Activated T-helper 9 cell treated with anti-CD3 and anti-CD28 coated beads, Interleukin-2, amount 50 U/mL, for 16 hours (primary cell): ENCODE measurements at places on chromosomes 4 and X.

- no peak for DNase-seq
These were observed 365.7 kb downstream of the PPP3CA start for GRCh38 chr4:100981447-100982204.

GRCh38 chr4:6916587-6917460, 7.2 kb downstream of the TBC1D14 start:
- peak; percentile 46 for DNase-seq

GRCh38 chr4:19195696-19196095, 1056.0 kb upstream of the SLIT2 start:
- DNase-seq: no peak

GRCh38 chr4:174352061-174352819, 68.5 kb downstream of the CEP44 start:
- DNase-seq: no peak

GRCh38 chr4:122798101-122798500, 28.5 kb upstream of the FGF2 start:
- no peak for DNase-seq

- no peak for DNase-seq
These were observed 8.2 kb downstream of the ABLIM2 start for GRCh38 chr4:8150152-8151090.

GRCh38 chr4:105145903-105146275, 787 bp upstream of the TET2 start:
- peak; percentile 34 for DNase-seq

DNA sequence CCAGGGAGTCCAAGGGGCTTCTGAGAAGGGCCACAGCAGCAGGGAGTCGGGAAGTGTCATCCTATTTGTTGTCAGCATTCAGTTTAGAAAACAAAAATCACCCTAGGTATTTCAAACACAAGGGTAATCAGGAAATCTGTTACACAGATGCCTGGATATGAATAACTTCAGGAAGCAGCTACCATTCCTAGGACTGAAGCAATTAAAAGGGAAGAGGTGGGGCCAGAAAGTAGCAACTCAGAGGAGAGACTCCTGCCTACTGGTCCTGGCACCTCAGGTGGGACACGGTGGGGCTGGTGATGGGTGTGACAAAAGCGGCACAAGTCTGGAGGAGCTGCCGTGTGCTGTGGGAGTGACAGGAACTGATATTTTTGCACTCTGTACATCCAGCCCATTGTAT, 107.9 kb downstream of the PDGFRA start:
- no peak for DNase-seq

DNA sequence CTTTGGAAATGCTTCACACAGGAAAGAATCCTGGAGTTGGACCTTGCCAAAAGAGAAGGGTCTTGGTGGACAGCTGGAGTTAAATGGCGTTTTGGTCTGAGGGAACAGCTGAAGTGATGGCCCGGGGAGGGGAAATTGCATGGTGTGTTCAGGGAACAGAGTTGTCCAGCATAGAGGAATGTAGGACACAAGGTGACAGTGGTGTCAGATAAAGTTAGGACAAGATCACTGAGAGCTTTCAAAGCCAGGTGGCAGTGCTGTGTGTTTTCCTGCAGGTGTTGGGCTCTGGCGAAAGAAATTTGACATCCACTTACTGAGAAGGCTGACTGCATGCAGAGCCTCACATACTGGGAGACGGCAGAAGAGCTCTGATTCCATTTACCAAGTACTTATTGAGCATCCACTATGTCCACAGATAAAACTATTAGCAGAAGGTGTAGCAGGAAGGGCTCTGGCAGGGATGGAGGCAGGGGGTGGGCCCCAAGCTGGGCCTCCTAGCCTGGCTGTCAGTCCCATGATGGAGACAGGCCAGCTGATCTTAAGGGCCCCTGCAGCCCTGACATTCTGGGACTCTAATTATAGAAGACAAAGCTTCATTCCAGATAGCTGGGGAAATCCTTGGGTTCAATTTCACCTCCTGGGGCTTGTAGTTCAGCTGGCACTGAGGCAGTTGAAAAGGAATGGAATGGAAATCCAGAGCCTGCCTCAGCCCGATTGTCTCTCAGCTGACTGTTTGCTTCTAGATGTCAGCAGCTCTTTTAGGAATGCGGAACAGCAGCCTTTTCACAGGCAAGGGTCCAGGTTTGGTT, 150.2 kb upstream of the MAMLD1 start:
- no peak for DNase-seq

- DNase-seq: no peak
These were observed 11.5 kb downstream of the DCLK2 start for GRCh38 chr4:150089732-150090131.

DNA sequence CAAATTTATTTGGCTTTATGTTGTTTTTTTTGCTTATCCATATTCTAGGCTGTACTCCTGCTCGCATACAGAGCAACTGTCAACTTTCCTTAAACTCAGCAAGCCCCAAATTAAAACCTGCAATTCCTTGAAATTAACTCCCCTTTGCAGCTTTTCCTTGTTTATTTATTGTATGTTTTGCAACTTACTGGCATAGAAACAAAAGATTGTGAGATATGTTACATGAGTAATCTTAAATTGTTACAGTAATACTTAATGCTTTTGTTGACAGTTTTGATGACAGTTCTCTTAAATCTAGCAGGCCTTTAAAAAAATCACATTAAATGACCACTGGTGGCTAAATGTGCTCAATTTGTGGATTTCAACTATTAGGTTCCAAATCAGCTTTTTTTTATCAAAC, 4.5 kb downstream of the DDX3X start:
- DNase-seq: no peak

- no peak for DNase-seq
These were observed 125.5 kb upstream of the NRK start for GRCh38 chrX:105696870-105697269.

GRCh38 chrX:105117621-105118020, 102.9 kb downstream of the TEX13A start:
- DNase-seq: no peak

- no peak for DNase-seq
These were observed 9.4 kb downstream of the TASL start for GRCh38 chrX:30568136-30568535.

DNA sequence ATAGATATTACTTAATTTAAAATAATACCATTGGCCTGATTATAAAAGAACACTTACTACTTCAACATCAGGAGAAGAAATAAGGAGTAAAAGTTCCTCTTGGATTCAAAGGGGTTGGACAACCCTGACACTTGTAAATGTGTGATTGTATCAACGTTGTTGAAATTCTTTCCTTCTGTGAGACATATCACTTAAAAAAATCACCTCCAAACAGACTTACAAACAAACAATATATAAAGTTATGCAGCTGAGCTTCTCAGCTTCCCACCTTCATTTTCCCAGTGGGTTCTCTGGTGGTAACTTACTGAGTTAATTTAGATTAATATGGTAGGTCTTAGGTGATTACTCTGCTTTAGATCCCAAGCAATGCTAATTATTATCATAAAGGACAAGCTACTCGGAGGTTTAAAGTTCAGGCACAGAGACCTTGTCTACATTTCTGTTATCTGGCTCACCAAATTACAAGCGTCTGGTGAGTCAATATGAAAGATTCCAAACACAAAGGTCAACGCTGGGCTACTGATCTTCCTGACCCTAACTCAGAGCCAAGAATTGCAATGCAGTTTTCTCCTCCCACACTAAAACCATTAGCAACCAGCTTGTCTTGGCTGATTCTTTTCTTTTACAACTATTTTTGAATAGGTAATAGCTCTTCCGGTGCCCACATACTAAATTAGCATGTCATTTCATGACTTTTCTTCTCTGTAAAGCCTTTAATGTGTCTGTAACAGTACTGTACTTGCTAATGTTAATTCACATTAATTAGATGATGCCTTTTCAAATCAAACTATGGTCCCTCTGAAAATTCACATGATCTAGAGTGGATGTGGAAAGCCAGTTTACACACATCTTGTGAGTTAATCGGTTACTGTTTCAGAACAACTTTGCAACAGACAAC, 157.6 kb downstream of the RASL11B start:
- no peak for DNase-seq

- DNase-seq: no peak
These were observed 238.7 kb downstream of the DHRSX start for GRCh38 chrX:2261831-2262667.

GRCh38 chrX:103817502-103817901, 14.6 kb downstream of the RAB9B start:
- no peak for DNase-seq

- DNase-seq: no peak
These were observed 150.8 kb downstream of the RBMX2 start for GRCh38 chrX:130552444-130553073.

DNA sequence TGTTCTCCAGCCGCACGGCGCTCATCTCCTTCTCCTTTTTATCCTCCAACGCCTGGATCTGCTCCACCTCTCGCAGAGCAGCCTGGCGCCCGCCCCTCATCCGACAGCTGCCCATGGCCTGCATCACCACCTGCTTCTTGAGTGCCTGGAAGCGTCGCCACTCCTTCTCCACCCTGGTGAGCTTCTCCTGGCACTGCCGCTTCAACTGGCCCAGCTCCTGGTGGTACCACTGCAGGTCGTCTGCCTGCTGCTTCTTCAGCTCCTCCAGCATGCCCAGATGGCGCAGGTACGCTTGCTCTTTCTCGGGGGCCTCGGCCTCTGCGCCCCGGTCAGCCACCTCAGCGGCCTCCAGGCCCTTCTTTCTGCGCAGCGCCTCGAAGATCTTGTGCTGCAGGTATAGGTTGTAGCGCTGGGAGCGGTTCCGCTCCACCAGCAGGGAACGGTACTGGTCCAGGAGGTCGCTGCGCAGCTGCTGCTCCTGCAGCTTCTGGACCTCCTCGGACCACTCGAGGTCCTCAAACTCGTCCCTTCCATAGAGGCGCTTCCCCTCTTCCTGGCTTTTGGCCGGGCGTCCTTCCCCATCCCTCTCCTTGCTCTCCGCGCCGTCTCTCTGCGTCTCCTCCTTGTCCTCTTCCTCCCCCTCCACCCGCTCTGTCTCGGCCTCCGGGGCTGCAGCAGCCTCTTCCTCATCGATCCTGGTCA, 1.2 kb upstream of the TADA2B start:
- DNase-seq: no peak

DNA sequence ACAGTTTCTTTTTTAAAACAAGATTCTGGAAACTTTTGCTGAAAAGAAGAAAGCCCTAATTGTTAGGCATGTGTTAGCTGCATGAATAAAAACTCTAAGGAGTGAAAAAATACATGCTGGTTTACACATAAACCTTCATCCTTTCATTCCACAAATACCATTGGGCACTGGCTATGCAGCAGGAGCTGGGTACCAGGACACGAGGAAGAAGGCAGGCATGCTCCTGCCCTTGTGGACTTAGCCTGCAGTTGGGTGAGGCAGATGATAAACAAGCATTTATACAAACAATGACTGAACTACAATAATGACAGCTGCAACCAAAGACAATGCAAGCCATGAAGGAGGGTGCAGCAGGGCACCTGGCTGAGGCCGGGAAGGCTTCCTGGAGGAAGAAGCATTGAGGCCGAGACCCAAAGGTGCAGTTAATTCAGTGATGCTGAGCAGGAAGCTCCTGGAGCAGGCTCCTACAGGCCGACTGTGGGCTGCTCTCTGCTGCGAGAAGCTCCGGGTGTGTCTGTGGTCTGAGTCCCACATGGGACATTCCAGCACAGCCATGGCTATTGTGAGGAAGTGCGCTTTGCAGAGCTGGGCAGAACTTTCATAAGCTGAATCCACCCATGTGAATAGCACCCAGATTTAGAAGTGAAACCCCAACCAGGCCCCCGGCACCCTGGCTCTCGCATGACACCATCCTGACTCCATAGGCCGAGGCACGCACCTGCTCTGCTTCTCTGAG, 44.0 kb upstream of the MXD4 start:
- no peak for DNase-seq

- DNase-seq: no peak
These were observed 24.9 kb downstream of the CLDN34 start for GRCh38 chrX:9992061-9992460.

- no peak for DNase-seq
These were observed 128.1 kb downstream of the PTTG2 start for GRCh38 chr4:38088321-38088720.

- no peak for DNase-seq
These were observed 29.8 kb downstream of the YY2 start for GRCh38 chrX:21885568-21885967.

GRCh38 chr4:168565130-168565529, 68.3 kb downstream of the PALLD start:
- DNase-seq: no peak

- no peak for DNase-seq
These were observed 949.0 kb downstream of the C4orf33 start for GRCh38 chr4:130044788-130045531.

GRCh38 chrX:20029728-20030127, 38.9 kb upstream of the BCLAF3 start:
- DNase-seq: no peak

DNA sequence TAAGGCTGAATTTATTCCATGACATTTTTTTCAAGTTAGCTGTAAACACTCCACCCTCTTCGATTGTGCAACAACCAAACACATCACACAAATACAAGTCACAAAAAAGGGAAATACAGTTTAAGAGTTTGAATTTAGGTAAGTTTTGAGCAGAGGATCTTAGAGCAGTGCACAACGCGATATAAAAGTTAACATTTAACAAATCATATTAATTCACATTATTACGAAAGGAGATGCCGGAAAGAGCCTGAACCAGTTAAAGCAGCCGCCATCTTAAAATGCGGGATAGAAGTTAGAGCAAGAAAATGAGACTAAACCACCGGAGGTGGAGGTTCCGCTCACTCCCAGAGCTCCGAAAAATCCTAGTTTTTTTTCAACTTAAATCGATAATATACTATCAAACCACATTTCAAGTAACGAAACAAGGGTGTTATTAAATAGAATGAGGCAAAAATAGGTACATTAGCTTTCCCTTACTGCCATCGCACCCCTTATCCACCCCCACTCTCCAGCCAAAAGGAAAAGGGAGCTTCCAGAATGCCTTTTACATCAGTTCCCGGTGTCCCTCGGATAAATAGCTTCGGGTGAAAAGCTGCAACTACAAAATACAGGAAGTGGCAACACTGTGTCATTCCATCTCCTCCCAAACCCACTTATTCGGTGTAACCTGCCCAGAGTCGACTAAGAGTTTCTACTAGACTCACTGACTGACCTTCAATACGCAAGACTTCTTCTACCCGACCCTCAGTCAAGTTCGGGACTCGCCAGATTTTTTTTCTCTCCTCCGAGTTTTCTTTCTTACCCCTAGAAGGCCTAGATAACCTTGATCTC, 1.9 kb downstream of the UBE2D3 start:
- peak; percentile 5 for DNase-seq

DNA sequence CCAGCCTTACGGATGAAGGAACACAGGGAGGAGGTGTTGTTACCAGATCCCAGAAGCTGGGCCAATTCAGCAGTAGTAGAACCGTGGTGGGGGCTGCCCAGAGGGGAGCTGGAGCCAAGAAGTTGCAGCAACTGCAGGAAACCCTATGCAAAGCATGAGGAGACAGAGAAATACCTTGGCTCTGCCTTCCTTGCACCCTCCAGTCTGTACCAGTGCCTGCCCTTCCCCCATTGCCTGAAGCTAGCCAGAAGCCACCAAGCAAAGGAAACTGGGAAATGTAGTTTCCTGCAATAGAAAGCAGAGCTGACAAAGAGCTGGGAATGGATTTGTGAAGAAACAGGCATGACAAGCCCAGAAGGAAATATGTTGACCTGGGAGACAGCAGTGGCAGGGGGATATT, 108.7 kb upstream of the FUNDC1 start:
- DNase-seq: no peak

GRCh38 chr4:63965875-63966274, 443.4 kb downstream of the TECRL start:
- DNase-seq: no peak
